Activated gamma-delta T cell treated with Interleukin-2 at 50 U/mL for 16 hours (primary cell): ENCODE measurements at places on chromosomes 6 and 20.
A peak's percentile ranks its signal among the peaks of the same experiment; 100 is the strongest.

- no peak for DNase-seq
These were observed 2.9 kb downstream of the TFAP2B start for GRCh38 chr6:50821441-50822077.

- no peak for DNase-seq
These were observed 197.9 kb downstream of the MAFB start for GRCh38 chr20:40491009-40491590.

- DNase-seq: no peak
These were observed 76.5 kb upstream of the SUPT3H start for GRCh38 chr6:45454008-45454911.

DNA sequence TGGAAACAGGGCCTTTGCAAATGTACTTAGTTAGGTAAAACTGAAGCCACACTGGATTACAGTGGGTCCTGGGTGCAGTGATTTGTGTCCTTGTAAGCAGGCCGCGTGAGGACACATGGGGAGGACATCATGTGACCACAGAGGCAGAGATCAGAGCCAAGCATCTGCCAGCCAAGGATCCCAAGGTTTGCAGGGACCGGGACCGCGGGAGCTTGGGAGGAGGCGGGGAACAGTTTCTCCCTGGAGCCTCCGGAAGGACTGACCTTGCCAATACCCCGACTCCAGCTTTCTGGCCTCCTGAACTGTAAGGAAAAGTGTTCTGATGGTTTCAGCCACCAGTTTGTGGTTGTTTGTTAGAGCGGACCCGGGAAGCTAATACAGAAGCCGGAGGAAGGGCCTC lies 500.9 kb downstream of the PREX1 start:
- DNase-seq: no peak

DNA sequence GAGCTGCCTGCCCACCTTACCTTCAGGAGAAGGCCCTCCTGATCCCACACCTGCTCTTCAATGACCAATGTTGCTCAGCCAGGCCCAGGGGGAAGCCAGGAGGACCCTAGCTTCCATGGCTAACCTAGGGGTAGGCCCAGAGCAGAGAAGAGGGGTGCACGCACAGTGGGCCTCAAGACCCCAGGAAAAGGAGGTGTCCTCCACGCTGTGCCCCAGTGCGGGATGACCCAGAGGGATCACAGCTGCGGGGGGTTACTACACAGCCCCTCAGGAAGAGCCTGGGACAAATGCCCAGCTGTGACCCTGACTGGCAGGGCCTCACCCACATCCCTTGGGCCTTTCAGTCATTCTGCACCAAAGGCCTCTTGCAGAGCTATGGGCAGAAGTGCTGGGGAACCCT lies 31.6 kb upstream of the APMAP start:
- no peak for DNase-seq

- no peak for DNase-seq
These were observed 37.6 kb downstream of the NR2E1 start for GRCh38 chr6:108203189-108204112.

DNA sequence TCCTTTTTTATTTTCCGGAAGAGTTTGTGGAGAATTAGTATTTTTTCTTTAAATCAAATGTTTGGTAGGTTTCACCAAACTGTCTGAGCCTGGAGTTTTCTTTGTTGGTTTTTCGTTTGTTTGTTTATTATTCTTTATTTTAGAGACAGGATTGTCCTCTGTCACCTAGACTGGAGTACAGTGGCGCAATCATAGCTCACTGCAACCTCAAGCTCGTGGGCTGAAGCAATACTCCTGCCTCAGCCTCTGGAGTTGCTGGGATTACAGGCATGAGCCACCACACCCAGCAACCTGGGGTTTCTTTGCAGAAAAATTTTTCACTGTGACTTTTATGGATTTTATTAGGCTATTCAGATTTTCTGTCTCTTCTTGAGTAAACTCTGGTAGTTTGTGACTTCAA lies 120.2 kb upstream of the LOC128125822 start:
- no peak for DNase-seq

DNA sequence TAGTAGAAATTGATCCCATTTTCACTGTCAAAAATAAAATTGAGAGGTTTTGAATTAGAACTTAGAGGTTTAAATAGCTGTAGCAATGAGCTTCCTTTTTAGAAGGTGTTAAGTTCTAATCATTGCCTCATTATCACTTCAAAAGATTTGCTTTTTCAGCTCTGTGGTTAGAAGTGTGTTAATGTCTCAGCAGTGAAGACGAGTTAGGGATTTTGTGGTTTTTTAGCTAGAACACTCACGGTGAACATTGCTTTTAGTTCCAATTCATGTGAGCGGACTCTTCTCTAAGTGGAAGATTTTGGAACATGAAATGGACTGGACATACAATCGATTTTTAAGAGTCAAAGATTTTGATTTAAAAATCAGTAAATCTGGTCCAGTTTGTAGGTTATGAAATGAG lies 12.7 kb upstream of the IFNGR1 start:
- no peak for DNase-seq

DNA sequence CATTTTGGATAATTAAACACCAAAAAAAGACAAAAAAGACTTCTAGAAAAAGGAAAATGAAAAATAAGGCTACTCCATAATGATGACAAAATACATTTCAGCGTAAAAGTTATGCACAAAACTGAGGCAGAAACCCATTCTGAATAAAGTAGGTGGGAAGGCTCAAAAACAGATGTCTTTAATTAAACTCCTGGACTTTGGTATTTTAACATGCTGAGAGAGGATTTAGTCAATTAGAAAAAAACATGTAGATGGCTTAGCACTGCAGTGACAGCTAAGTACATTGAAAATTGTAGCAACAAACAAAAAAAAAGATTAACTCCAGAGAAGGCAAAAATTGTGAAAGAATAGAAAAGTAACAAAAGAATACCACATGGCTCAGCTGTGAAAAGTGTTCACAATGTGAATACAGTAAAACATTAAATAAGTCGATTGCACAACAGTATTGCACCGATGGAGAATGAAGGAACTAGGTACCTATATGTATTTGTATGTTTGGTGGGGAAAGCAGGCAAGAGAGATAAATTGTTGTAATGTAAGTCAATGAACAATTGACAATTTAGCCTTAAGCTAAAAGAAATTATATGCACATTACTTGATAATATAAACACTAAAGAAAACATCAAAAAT lies 59.5 kb downstream of the TBC1D32 start:
- no peak for DNase-seq

DNA sequence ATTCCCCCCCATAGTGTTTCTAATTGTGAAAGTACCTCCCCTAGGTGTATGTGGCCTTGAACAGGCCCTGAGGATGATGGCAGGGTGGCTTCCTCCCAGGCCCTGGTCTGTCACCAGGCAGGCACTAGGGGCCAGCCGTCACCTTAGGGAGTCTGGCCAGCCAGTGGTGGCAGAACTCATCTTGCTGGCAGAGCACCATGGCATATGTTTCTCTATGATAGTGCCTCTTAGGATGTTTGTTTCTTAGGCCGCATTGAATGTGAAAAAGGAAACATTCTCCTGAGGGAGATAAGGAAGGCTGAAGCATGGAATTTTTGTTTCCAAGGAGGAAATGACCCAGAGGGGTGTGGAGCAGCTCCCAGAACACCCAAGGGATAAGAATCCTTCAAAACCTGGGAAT lies 45.2 kb upstream of the KLHL31 start:
- no peak for DNase-seq

DNA sequence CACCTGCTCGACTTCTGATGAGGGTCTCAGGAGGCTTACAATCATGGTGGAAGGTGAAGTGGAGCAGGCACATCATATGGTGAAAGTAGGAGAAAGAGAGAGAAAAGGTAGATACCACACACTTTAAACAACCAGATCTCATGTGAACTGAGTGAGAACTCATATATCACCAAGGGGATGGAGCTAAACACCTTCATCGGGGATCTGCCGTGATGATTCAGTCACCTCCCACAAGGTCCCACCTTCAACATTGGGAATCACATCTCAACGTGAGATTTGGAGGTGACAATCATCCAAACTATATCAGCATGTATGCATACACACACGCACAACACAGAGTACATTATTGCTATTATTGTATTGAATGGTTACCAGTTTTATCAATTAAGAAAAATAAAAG lies 453.3 kb upstream of the NRSN1 start:
- DNase-seq: no peak

DNA sequence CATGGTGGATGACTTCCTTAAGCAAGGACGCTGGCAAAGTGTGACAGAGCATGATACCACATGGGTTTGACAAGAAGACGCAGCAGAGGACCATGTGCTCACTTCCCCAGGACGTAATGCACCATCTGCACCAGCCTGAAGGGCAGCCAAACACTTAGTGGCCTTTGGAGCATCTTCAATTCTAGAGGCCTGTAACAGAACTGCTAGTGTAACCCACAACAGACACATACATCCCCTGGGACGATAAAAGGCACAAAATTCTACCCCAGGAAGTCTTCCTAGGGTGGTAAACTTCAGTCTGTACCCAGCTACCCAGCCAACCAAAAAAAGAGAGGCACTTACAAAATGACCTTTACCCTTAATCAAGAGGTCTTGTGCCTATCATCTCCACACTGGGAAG lies 9.2 kb upstream of the CPNE1 start:
- DNase-seq: no peak

DNA sequence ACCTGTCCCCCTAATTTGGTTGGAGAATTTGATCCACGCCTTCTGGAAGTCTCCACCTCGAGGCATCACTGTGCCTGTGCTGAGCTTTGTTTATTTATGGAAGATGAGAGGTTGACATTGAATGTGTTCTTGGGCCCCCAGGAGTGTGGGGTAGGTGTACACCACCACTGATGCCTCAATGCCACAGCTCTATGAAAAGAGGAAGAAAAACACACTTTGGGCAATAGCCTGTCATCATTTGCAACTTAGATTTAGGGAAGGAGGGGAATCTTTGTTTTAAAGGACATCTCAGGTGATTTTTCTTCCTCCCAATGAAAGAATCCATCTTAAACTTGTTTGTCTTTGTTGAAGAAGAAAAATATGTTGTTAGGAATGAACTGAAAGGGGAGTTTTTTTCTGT lies 42.6 kb downstream of the TBC1D7 start:
- no peak for DNase-seq

DNA sequence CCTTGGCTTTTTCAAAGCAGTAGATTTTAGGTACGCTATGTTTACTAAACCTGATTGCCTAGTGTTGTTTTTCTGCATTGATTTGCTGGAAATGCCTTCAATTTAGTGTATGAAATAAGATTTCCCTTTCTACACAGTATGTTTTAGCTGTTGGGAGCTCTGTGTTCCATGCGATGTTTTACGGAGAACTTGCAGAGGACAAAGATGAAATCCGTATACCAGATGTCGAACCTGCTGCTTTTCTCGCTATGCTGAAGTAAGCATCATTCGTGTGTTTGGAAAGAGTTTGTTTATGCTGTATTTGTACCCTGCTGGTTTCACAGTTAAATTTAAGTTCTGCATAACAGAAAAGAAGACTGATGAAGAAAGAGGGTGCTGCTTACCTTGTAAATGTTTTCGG lies 1.9 kb downstream of the BTBD3 start:
- no peak for DNase-seq

- DNase-seq: peak; percentile 57
These were observed 119.4 kb downstream of the JARID2 start for GRCh38 chr6:15365273-15365687.

GRCh38 chr6:3919130-3919628 lies 70.0 kb downstream of the FAM50B start:
- no peak for DNase-seq

DNA sequence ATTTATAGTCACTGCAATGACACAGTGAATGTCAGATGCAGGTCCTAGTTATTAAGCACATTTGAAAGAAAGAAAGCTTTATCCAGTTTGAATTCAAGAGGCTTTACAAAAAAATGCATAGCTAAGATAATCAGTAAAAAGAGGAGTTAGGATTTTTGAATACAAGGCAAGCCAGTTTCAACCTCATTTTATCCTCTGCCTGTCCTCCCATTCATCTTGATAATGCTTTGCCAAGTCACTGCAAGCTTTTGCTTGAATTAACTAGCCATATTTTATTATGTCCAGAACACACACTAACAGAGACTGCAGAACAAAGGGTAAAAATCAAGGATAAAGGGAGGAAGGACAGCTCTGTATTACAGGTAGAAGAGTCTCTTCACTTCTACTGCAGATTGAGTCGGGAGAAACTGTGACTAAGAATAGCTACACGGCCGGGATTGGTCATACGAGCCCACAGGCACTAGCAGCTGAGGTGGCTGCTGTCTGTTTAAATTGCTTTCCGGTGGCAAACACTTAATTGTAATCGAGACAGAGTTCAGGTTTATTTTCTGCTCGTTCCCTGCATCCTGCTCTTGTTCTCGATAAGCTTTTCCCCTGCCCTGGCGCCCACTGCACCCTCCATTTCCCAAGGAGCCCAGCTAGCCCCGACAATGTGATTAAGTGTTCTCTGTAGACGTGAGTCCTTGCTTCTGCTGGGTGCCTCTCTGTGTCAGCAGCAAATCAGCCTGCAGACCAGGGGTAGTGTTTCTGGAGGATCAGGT lies 30.5 kb upstream of the AKAP12 start:
- no peak for DNase-seq

GRCh38 chr6:40588070-40588384 lies 863 bp upstream of the LRFN2 start:
- DNase-seq: no peak

DNA sequence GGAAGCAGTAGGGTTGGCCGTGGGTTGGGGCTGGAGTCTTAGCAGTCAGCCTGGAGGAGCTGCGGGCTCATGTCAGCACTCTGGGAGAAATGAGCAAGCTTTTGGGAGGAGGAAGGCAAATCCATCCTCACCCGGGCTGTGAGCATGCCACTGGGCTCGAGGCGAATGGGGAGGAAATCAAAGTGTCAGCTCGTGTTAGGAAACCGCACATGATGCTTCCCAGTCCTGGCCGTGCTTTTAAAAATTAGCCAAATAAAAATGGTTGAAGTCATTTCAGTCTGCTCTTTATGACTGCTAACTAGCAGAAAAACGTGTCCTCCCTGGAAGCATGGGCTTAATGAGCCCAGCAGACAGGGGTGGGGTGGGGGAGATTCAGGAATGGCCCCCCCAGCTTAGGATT lies 98.1 kb downstream of the NFATC2 start:
- no peak for DNase-seq

- no peak for DNase-seq
These were observed 133.0 kb upstream of the TRAF3IP2 start for GRCh38 chr6:111738631-111739030.

DNA sequence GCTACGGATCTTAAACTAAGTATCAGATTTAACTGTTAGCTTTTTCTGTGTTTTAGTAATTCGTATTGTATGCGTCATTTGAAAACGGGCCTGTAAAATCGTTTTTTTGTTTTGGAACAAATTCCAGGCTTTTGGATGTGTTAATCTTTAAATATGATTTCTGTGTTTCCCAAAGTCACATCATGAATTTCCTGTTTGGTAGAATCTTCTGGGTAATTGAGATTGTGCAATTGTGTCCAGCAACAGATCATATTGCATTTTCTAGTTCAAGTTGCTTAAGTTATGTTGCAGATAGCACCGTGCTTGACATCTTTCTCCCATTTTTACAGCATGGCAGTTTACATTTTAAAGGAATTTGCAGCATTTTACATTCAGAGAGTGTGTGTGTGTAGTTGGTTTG lies 1.9 kb downstream of the MAPK14 start:
- DNase-seq: no peak

DNA sequence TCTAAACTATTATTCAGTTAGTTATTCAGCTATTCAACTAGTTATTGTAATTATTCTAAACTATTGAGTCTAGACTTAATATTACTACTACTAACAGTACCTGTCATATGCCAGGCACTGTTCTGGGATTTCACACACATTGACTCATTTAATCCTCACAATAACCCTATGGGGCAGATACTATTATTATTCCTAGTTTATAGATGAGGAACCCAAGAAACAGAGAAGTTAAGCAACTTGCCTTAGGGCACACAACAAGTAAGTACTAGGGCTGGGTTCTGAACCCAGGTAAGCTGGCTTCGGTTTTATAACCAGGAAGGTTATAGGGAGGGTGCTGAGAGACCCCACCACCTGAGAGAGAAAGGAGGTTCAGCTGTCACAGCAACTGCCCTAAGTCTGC lies 7.8 kb downstream of the TEAD3 start:
- DNase-seq: no peak
